IPS-NIHi11 (cell line): ENCODE measurements at places on chromosomes 5 and 9.

- no peak for DNase-seq
Observed at GRCh38 chr5:54834121-54834842, 151.1 kb downstream of the ESM1 start.

DNA sequence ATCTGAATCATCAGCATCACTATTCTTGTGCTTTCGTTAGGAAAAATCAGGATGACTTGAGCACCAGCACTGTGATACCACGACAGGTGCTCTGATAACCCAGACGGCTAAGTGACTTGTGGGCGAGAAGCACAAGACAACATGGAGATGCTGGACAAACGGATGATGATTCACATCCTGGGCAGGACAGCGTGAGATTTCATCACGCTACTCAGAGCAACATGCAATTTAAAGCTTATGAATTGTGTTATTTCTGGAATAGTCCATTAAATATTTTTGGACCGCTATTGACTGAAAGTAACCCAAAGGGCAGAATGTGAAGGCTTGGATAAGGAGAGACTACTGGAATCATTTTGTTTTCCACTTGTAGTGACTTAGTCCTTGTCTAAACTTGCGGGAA lies 114.8 kb upstream of the DAPK1 start:
- no peak for DNase-seq

DNA sequence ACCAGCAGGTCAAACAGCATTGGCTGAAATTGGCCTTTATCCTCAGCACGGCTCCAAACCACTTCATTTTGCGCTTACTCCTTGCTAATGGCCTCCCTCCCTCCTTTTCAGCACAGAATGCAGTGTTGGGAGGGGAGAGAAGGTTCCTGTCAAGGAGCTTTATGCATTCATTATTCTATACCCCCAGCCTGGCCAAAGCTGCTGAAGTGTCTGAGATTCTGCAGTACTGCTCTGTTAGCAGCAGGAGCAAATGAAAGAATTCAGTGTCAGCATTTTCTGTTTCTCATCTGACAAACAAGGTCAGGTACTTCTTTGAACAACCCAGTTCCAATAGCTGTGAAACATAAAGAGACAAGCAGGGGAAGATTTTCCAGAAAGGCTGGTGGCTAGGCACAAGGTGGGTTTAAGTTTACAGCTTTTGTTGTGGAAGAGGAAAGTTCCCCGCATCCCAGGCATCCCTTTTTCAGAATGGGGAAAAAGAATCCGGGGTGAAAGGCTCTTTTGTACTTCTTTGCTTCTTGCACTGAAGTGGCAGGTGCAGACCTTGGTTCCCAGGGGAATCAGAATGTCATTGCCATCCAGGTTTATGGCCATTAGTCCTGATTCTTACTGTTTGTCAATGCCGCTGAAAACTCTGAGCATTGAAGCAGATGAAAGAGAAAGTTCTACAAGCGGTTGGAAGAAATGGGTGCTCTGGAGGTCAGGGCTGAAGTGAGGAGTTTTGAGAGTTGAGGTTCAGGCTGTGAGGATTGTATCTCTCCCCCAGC lies 109.3 kb upstream of the APC start:
- peak; percentile 24 for DNase-seq

DNA sequence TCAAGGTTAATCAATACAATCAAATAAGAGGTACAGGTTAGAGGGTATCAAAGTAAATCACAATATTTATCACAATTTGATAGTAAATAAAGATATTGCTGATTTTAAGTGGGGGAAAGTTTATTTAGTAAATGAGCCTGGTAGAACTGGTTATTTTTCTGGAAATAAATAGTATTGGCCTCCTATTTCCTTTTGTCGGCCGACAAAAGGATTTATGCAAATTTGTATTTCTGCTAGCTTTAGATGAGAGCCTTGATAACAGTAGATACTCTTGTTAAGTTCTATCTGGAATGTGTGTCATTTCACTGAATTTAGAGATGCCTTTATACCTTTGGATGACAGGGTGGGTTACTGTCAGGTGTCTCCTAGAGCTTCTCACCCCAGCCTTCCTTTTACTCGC lies 17.8 kb upstream of the SPATA31E1 start:
- DNase-seq, result no peak

DNA sequence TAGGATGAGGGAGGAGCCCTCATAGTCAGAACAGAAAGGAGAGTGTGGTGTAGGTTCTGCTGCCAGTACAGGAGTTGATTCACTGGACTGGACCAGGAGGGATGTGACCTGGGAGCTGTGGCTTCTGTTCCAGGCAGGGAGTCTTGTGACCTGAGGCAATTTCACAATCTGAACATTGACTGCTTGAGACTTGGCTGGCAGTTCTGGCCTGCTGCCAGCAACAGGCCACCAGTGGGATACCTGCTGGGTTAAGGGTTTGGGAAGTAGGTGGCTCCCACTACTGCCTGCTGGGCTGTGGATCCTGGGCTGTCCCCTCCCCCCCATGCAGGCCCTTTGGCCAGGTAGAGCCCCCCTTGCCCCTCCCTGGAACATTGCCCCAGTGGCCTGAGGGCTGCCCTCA lies 268.6 kb upstream of the ARRDC3 start:
- peak; percentile 30 for DNase-seq

- peak; percentile 60 for DNase-seq
Observed at GRCh38 chr9:95349091-95350038, 31.9 kb upstream of the FANCC start.

DNA sequence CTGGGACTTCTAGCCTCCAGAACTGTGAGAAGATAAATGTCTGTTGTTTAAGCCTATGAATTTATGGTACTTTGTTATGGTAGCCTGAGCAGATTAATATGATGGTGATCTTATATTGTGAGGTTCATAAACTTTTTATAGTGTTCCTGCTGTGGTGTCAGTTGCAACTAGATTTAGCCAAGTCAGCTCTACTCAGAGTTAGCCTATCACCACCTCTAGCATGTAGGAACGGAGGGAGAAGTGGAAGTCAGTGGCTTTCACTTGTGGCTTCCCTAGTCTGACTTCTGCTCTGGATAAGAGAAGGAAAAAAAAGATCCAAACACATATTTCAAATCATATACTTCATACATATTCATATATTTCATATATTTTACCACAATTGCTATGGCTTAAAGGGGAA lies 6.6 kb downstream of the POC5 start:
- DNase-seq, result no peak

DNA sequence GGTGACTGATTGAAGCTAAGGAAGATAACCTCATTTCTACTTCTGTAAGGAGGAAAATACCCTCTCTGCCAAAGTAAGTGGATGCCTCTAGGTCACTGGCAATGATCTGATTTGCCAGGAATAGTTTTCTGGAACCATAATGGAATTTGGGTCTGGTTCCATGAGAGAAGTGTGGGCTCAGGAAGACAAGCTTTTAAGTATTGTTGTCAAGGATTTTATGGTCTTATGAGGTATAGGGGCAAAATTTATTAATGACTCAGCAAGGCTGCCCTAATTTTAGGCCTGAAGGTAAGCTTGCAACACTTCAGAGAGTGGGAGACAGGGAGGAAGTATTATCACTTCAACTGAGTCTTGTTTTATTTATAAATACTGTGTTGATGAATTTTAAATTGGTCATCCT lies 322.6 kb upstream of the ACTBL2 start:
- DNase-seq, result no peak

DNA sequence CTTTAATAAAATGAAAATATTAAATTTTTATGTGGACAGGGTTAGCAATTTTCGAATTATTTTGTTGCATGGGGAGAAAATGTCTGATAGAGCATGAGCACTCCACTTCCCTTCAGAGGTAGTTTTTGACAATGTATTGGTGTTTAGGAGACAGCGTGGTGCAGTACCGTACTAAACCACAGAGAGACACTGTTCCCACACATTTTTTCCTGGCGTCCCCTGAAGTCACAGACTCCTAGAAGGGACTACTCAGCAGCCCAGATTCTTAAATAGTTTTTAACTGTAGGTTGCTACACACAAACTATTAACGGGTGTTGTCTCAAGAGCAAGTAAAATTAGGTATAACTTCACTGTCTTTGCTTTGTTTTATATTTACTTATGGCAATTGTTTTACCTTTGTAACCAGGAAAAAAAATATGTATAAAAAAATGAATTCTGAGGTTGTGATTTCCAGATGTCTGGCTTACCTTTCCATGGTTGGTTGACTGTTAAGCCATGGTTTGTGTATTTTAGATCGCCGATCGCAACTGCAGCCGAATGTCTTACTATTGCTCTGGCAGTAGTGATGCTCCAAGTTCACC lies 171.2 kb downstream of the DOCK8 start:
- peak; percentile 72 for DNase-seq

DNA sequence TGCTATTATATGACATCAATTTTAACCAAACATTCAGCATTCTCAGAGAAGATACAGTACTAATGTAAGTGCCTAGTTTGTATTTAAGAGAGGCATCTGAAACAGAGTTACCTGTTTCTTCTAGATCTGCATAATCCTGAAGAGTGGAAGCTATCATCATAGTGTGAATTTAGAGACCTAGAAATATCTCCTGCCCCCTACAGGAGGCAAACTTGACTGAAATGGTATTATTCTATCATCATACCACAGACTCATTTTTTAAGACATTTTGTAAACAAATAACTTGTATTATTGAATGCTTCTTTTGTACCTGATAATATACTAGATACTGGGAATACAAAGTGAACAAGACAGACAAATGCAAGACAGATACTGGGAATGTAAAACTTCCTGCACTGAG lies 216.8 kb upstream of the RPS23 start:
- no peak for DNase-seq

DNA sequence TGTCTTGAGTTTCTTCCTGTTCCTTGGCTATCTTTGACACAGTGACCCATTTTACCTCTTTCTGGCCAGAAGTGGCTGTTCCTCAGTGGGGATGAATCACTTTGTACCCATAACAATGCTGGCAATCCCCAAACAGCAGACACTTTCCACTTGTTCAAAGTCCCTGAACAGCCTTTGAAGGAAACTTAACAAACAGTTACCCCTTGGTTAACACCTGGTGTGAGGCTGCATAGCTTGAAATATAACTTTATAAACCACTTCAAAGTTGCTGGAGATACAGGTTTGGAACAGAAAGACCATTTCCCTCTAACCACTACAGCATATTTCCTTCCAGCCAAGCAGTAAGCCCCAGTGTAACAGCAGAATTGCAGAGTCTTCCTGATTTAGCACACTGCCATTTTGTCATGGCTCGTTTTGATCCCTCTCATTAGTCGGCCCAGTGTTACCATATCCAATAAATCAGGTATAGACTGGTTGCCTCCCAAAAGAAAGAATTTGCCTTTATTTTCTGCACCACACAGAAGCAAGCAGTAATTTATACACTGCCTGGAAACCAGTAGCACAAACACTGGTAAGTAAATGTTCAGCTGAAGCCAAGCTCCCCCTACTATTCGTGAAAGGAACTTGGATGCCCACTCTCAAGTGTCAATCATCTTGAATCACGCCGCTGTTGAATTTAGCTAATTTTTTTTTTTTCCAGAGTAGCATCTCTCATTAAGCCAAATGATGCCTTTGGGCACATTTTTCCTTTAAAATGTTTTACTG lies 225.9 kb downstream of the PIK3R1 start:
- no peak for DNase-seq

DNA sequence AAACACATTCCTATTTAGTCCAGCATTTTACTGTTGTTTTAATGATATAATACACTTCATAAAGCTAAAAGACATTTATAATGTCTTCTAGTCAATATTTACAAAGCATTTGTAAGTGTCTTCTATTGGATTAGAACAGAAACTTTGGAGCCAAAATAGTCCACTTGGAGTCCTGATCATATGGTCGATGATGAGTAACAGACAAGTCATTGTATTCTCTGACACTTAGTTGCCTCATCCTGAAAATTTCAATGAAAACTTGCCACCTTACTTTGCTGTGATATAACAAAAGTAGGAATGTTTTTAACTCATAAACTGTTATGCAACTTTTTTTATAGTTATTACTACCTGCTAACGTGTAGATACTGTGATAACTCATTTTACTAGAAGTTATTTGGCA lies 132.5 kb downstream of the GABRB2 start:
- DNase-seq, result no peak

DNA sequence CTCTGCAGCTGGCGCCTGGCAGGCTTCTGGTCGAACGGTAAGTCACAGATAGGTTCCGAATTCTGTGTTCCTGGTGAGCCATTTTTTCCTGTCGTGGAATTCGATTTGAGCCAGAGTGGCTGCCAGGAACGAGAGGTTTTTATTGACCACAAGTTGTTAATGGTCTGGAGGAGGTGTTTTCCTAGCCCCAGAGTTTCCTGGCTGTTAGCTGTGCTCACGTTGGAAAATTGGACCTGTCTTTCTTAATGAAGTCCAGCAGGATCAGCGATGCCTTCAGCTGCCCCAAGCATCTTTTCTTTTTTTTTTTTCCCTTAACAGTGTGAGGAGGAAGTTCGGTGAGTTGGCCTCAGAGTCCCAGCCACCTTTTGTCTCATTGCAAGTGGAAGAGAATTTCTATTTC lies 62.9 kb downstream of the COL5A1 start:
- DNase-seq, result no peak

GRCh38 chr9:22838266-22838665 lies 391.6 kb downstream of the DMRTA1 start:
- DNase-seq, result no peak

- DNase-seq, result no peak
Observed at GRCh38 chr9:136362450-136362784, 1.1 kb downstream of the DNLZ start.

GRCh38 chr9:16136961-16137360 lies 584.1 kb downstream of the CCDC171 start:
- DNase-seq, result no peak

DNA sequence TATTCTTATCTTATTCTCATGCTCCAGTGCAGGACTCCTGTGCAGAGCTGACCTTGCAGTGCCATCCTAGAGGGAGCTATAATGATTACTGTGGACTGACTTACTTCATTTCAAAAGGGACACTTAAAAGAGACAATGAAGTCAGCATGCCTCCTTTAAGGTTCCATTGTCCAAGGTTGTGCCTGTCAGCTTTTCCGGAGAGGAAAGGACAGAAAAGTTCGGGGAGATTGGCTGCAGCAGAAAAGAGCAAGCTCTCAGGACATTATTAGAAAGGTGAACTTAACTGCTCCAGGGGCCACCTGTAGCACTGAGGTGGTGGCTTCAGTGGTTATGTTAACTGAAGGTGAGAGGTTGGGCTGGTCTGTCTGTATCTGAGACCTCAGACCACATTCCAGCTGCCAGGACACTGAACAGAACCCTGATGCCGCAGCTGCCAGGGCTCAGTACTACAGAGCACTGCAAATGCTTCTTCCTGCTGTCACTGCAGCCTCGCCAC lies 112.9 kb downstream of the ST8SIA4 start:
- DNase-seq, result peak; percentile 39

DNA sequence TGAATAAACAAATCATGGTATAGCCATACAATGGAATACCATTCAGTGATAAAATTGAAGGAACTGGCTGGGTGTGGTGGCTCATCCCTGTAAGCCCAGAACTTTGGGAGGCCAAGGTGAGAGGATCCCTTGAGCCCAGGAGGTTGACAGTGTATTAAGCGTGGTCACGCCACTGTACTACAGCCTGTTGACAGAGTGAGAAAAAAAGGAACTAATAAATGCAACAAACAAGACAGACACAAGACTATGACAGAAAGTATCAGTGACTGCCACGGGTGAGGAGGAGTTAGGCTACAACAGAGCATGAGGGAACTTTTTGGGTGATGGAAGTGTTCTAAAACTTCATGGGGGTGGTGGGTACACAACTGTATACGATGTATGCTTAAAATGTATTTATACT lies 2.2 kb downstream of the FNIP1 start:
- DNase-seq, result no peak

GRCh38 chr5:139994234-139994633 lies 48.9 kb downstream of the NRG2 start:
- DNase-seq, result no peak

- DNase-seq, result no peak
Observed at GRCh38 chr5:38673671-38674071, 117.2 kb upstream of the LIFR start.

GRCh38 chr5:124536333-124536732 lies 210.1 kb downstream of the ZNF608 start:
- no peak for DNase-seq
